Gastroesophageal sphincter (tissue), 4 donors: ENCODE measurements at places on chromosomes 5 and 9.

DNA sequence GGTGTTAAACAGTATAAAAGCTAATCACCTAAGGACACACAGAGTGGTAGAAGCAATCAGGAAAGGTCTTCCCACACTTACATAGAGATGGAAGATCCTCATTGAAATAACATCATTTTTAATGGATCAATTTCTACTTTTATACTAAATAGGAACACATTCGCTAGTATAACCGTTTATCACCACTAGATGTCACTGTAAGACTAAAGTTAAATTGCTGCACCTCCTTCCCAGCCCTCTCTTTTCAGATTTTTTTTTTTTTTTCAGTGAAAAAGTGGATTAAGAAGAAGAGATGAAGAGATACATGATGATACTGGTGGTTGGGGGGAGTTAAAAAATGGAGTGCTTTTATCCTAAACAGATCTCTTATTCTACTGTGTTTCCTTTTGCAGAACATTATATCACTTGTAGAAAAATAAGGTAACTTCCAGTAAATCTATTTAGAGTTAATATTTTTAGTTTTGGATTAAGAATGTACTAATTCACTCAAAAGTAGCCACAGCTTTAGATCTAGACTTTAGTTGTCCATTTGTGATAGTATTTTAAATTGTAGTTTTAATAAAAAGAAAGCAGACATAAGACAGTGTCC is 116.9 kb upstream of the ARRDC3 start:
- no peak for ATAC-seq

GRCh38 chr9:108664309-108665255 is 191.2 kb downstream of the ACTL7B start:
- ATAC-seq, result no peak

GRCh38 chr9:122127396-122127798 is 32.2 kb downstream of the NDUFA8 start:
- no peak for ATAC-seq

- ATAC-seq, result no peak
Observed at GRCh38 chr9:103287361-103287760, 292.2 kb downstream of the CYLC2 start.

DNA sequence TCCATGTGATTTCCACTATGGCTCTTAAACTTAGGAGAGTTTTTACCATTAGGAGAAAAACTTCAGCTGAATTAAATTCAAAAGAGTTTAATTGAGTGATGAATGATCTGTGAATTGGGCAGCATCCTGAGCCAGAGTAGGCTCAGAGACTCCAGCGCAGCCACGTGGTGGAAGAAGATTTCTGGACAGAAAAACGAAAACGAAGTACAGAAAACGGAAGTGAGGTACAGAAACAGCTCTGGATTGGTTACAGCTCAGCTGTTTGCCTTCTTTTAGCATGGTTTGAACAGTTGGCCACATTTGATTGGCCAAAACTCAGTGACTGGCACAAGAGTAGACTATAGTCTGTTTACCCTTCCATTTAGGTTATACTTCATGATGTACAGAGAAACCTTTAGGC is 69.2 kb upstream of the PLPP1 start:
- no peak for ATAC-seq

GRCh38 chr9:100317706-100318105 is 35.0 kb downstream of the TEX10 start:
- no peak for ATAC-seq

- ATAC-seq, result no peak
Observed at GRCh38 chr9:117093891-117094844, 320.7 kb downstream of the ASTN2 start.

DNA sequence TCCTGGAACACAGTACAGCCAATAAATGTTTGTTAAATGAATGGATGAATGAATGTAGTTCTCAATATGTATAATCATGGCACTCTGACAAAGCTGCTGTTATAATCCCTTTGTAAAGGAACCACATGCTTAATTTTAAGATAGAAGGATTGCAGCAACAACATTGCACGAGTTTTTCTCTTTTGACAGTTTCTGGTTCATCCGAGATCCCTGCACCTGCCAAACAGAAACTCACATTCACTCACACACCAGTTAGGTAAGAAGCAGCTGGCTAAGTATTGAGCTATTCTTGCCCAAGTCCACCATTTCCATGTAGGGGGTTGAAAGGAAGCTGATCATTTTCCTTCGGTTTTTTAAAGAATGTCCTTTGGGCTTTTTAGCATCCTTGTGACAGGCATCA is 133.7 kb upstream of the MAP1B start:
- ATAC-seq, result peak; percentile 26

- ATAC-seq, result no peak
Observed at GRCh38 chr5:9500625-9501024, 45.2 kb downstream of the SEMA5A start.

- ATAC-seq, result no peak
Observed at GRCh38 chr5:78837836-78838235, 147.3 kb downstream of the ARSB start.

GRCh38 chr9:135070964-135071735 is 16.3 kb upstream of the OLFM1 start:
- no peak for ATAC-seq

DNA sequence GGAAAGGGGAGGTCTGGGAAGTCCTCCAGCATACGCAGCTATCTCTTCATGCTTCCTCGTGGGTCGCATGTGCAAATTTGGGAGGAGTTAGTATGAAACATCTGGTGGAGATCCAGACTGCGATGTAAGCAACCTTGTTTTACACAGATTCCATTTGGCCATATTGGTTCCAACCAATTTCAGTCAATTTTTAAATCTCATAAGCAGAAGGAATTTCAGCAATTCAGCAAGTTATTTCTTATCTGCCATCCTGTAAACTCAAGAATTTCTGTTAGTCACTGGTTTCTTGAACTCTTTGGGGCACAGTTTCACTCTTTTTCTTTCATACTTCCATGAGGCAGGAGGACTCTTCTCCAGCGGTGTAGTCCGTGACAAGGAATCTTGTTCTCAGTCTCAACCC is 130.4 kb upstream of the CLINT1 start:
- no peak for ATAC-seq

GRCh38 chr9:96327694-96328352 is 25.8 kb upstream of the HSD17B3 start:
- peak; percentile 72 for ATAC-seq

- ATAC-seq, result no peak
Observed at GRCh38 chr9:100575765-100576386, 2.0 kb upstream of the CAVIN4 start.

DNA sequence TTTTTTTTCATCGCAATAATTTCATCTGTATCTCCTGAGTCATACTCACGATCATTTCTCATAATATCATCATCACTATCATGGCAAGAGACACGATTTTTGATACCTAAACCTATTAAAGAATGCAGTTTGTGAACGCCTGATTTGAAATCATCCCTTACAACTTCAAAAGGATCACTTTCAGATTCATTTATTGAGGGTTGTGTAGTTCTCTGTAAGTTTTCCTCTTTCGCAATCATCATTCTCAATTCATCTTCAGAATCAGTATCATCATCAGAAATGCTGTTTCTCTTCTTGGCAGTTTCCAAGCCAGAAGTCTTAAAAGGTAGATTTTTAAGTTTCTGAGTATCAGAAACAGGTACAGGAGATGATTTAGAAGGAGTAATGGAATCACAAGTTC is 9.7 kb downstream of the NOL8 start:
- no peak for ATAC-seq

- ATAC-seq, result peak; percentile 49
Observed at GRCh38 chr5:69368458-69369339, 621 bp downstream of the AK6 start.

GRCh38 chr9:110999379-110999778 is 38.9 kb downstream of the LPAR1 start:
- ATAC-seq, result no peak

DNA sequence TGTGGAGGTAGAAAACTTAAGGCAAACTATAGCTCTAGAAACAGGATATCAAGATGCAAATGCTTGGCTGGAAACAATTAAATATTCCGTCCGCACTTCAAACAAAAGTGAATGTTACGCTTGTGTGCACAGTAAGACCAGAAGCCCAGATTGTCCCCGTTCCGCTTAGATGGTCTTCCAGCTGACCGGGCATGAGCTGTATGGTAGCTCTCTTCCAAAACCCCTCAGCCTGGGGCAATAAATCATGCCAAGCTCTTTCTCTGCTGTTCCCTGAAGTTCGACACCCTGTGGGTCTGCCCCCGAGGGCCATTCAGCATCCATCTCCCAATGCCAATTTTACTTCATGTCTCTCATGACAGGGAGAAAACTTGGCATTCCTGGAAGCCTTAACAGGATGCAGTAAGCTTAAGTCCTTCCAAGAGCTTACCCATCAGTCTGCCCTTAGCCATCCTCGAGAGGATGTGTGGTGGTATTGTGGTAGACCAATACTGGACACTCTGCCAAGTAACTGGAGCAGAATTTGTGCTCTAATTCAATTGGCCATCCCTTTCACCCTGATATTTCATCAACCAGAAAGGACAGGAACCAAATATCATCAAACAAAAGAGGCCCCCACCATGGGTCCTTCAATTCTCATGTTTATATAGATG is 70.7 kb upstream of the RANBP6 start:
- no peak for ATAC-seq
